Right lobe of liver (tissue), 6 donors: ENCODE measurements at places on chromosomes 3 and 15. TPM values are rescaled to one million over a fixed set of nuclear protein-coding genes. Genes with fewer than 3 reads are reported as not detected.

DNA sequence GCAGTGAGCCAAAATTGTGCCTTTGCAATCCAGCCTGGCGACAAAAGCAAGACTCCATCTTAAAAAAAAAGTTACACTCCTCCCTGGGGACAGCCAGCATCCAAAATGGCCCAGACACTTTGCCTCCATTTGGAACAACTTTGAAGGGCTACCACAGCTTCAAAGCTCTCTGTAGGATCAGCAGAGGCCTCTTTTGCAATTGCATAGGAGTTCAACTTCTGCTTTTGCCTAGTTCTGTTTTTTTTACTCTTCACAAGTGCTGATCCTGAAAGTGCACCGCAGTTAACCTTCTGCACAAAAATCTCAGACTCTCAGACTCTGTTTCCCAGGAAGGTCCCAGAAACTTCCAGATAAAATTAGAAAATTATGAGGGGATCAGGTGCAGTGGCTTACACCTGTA, 25.2 kb upstream of the SLC4A7 start:
- no peak for DNase-seq

- DNase-seq, result no peak
These were observed 95.9 kb downstream of the XXYLT1 start for GRCh38 chr3:195175076-195175475.

DNA sequence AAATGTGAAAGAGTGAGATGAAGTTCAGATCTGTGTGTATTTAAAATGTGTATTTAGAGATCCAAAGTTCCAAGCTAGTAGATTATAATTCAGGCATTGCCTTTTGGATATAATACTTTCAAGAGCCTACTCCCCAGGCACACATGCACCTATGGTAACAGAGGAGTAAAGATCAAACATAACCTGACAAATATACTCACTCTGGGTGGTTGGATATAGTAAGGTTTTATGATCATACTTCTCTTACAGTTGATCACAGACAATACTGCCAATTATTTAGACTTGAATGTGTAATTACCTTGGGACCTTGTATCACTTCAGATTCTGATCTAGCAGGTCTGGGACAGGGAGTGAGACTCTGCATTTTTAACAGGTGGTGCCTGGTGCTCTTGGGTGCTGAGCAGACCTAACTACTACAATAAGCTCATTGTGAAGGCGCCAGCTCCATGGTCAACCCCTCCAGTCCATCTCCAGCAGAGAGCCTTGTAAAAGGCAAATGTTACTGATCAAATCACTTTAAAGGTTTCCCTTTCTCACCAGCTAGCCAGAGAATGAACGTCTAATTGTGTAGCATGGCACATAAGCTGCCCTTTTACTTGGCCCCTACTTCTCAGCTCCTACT, 55.5 kb downstream of the NBEAL2 start:
- no peak for DNase-seq

GRCh38 chr3:150172356-150172755, 201.7 kb upstream of the PFN2 start:
- DNase-seq, result no peak

DNA sequence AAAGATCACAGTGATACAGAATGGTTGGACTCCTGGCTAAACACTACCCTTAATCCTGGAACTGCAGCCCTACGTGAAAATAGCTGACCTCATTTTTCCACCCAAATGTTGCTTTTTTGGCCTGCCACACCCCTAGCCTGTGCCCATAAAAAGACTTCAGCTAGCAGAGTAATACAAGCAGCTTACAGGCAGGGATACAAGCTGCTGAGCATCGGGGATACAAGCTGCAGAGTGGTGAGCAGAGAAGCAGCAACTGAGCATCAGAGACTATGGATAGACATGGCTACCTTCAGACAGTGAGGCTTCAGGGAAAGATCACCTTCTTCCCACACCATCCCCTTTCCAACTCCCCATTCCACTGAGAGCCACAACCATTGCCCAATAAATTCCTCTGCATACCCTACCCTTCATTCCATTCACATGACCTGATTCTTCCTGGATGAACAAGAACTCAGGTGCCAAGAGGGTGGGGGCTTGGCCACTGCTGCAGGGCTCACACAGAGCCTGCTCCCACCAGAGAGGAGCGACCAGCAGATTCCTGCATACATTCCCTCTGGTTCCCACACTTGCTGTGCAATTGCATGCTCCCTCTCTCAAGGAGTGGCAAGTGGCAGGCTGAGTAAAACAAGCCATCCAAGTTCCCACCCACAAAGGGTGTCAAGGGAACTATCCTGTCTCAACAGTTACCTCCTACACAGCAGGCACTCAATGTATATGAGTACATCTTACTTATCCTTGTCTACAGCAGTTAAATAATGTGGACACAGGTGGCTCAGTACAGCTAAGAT, 217.5 kb downstream of the ALCAM start:
- no peak for DNase-seq

DNA sequence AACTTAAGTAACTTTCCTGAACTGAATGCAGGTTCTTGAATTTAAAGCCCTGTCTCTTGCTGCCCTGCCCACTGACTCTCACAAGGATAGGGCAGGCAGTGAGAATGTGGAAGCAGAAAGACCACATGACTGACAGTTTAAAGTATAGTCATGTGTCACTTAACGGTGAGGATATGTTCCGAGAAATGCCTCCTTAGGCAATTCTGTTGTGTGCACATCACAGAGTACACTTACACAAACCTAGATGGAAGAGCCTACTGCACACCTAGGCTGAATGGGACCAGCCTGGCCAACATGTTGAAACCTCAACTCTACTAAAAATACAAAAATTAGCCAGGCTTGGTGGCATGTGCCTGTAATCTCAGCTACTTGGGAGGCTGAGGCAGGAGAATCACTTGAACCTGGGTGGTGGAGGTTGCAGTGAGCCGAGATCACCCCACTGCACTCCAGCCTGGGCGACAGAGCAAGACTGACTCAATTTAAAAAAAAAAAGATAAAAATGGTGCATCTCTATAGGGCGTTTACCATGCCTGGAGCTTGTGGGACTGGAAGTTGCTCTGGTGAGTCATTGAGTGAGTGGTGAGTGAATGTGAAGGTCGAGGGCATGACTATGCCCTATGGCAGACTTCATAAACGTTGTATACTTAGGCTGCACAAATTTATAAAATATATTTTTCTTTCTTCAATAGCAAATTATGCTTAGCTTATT, 18.9 kb upstream of the COPG1 start:
- DNase-seq, result peak; percentile 30

DNA sequence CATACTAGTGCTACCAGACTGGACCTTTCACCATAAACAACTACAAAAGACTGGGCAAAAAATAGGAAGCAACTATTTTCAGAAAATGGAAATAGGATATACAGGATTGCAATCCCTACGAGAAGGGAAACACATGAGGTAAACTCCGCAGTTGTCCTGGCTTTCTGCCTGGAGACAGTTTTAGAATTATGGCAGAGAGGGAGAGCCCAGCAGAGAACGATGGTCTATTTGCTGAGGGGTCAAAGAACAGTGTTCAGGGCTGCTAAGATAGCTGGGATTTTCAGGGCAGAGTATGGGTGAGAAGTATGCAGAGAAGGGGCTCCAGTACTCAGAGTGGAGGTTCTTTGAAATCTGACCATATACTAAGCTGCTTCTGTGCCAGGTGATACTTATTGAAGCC, 163.4 kb downstream of the CHDH start:
- no peak for DNase-seq

GRCh38 chr3:133574260-133574881, 885 bp downstream of the CDV3 start:
- peak; percentile 80 for DNase-seq

DNA sequence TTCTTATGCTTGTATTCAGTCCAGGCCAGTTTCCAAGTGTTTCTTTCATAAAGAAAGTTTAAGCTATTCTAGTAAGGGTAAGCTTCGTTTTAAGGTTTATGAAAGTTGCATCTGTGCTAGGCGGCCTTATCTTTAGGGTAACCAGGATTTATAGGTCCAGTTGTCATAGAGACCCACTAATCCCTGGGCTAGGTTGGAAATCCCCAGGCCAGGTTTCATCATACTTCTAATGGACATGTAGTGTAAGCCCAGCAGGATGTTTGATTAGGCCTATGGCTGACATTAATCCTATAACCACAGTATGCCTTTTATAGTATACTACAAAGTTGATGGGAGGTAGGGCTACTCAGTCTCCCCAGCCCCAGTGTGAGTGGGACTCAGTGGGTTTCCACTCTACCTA, 312.4 kb downstream of the CACNA2D3 start:
- DNase-seq, result no peak

DNA sequence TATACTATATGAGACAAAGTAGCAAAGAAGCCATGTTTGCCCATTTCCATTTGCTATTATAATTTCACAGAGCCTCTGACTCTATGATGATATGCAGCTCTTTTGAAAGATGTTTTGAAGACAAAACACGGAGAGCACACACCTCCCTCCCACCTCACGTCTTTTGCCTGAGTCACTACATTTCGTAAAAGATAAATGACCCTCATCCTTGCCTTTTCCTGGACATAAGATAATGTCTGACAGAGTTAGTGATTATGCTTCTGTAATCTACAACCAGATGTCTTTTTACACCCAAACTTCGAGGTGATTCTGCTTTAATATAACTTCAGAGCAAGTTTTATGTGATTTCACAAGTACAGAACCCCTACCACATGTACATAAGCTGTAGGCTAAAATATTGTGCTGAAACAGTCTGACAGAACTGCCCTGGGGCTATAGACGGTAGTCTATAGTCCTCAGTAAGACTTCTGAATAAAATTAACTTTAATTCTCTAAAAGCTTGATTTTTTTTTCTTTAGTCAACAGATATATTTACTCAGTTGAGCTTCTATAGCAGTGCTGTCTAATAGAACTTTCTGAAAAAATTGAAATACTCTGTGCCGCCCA, 99.9 kb downstream of the CD200R1L start:
- DNase-seq, result no peak

- DNase-seq, result no peak
These were observed 134.2 kb upstream of the SATB1 start for GRCh38 chr3:18559331-18559842.

DNA sequence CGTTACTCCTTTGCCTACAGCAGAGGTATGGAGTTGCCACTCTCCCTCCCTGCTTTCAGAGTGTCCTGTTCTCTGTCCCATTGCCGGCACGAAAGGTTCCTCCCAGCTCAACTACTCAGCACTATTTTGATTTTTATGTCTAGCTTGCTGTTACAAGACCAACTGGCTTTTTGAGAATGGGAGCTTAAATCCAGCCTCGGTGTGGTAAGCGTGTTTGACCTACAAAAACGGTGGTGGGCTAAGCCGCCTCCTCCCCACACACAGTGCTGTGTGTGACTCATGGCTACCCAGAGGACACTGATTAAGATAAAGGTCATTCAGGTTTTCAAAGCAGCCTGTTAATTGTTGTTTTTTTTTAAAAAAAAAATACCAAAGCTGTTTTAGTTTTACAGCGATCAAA, 64.5 kb downstream of the LRTM1 start:
- no peak for DNase-seq

DNA sequence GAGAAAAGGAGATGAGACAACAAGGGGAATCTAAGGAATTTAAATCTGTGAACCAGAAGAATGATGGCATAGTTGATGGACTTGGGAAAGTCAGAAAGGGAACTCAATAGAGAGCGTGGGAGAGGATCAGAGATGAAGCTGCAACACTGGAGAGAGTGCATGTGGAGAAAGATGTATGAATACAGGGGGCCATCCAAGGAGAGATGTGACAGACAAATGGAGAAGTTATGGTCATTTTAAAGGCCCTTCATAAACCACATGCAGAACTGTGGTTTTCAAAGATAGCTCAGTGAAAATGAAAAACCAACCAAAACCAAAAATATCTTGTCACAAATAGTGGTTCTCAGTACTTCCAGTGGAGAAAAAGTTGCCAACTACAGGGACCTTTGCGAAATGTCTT, 265.2 kb downstream of the SUCLG2 start:
- DNase-seq, result no peak

- DNase-seq, result no peak
These were observed 28.9 kb upstream of the BHLHE40 start for GRCh38 chr3:4950351-4950784.

GRCh38 chr3:23590424-23591273, 215.1 kb upstream of the UBE2E1 start:
- no peak for DNase-seq

DNA sequence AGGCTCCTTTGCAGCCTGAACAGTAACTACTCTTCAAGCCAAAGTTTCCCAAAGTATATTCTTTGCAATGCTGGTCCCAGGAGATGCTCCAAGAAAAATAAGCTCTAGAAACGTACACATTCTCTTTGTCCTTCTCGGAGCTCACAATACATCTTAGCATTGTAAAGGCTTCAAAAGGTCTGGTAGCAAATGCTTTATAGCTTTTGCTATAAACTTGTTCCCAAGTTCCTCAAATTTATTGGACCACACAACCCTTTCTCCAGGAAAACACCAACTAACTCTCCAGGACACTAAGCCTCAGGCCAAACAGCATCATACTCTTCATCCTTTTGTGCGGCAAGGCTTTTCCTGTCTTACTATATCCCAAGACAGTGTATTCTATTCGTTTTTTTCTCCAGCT, 455.6 kb upstream of the PROK2 start:
- DNase-seq, result no peak

DNA sequence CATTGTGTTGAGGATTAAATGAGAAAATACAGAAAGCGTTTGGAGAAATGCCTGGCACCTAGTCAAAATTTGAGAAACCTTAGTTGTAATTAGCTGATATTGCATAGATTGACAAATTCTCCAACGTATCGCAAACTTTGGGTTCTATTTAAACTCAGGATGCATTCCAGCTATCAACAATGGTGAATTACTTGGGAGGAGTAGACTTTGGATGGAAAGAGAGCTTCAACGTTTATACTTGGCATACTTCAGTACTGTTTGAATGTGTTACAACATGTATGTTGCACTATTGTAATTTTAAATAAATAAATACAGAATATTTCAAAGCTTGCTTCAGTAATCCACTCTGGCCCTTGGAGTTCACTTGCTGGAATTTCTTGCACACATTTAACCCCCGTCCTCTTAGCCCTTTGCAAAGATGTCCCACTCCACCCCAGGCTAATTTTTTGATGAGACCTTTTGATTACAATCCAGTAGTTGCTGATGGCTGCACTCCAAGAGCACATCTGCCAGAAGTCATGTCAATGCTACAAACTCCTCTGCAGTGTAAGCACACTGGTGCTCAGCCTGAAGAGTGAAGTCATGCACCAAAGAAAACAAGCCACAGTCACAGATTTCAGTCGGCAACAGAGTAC, 4.7 kb upstream of the DIS3L start:
- no peak for DNase-seq

The PXK gene
- total RNA-seq, result 8.7 TPM

The FSIP1 gene
- 0.35 TPM for total RNA-seq

The IQCH gene
- total RNA-seq, result 0.91 TPM

The GPR176 gene
- total RNA-seq, result 1.5 TPM

The RETNLB gene
- not detected for total RNA-seq

The CCRL2 gene
- 0.40 TPM for total RNA-seq

The AHSG gene
- 1,091 TPM for total RNA-seq

The IGF2BP2 gene
- 2.5 TPM for total RNA-seq
